Inflammatory macrophage (primary cell): ENCODE measurements at places on chromosomes 7 and 10.

DNA sequence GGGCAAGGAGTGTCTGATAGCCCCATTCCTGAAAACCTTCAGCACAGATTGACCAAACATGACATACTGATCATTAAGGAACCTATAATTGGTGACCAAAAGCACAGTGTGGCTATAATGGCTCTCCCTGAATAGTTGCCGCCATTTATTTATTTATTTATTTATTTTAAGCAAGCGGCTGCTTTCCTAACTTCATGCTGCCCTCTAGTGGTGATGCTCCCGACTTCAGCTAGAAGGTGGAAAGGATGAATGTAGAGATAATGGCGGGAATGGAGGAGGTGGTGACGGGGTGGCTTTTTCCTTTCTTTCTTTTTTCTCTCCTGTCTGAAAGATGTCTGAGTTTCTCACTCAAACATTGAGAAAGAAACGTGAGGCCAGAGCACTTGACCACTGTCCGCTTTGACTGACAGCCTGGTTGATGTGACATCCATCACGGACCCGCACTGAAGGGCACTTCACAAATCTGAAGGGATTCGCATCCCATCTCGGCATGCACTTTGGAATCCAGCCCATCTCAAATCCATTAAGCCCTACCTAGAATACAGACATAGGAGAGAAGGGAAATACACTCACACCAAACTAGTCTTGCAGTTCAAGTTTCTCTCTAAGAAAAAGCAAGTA lies 1090.1 kb downstream of the KCNMA1 start:
- peak; percentile 77 for DNase-seq

GRCh38 chr7:70637726-70638125 lies 494.2 kb upstream of the GALNT17 start:
- DNase-seq: no peak

DNA sequence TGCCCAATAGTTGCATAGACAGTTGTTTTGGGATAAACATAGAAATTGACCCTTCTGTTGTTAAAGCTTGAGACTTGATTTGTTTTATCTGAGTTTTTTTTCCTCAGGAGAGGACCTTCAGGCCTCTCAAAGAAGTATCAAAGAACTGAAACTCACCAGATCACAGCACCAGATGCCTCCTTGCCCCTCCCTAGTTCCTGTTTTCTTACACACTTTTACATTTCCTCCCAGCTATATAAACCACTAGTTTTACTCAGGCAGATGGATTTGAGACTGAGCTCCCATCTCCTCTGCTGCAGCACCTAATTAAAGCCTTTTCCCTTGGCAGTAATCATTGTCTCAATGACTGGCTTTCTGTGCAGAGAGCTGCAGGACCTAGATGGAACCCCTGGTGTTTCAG lies 150.6 kb upstream of the NRG3 start:
- DNase-seq: no peak

DNA sequence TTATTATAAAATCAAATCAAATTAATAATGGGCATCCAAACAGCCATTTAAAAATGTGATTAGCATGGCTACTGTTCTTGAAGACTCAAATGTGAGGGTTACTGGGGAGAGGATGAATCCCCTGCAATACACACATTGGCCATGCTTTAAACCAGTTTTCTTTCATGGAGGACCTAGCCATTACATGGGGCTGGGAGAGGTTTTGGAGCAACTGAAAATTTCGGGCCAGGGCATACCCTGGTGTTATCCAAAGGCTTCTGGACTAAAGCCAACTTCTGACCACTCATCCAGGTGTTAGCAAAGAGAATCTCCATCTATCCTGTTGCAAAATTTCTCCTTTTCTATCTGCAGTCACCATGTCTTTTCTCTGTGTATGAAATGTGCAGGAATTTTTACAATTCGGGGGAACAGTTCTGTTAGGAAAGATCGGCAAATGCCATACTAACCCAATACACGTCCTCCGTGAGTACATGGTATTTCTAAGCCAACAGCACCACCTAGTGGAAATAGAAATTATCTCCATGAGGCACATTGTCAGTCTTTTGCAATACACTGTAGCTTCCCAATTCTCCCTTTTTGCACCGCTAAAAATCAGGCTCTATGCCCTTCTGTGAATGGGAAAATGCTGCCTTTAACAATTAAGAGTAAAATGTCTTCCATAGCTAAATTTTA lies 47.0 kb upstream of the ZNF107 start:
- peak; percentile 65 for DNase-seq
